ENCODE measurements at places on chromosomes 1 and 21.

- no peak for DNase-seq
Measured at GRCh38 chr1:98331243-98331642, 330.3 kb upstream of the SNX7 start.

GRCh38 chr1:192654591-192655251 is 18.8 kb downstream of the RGS13 start:
- no peak for DNase-seq

DNA sequence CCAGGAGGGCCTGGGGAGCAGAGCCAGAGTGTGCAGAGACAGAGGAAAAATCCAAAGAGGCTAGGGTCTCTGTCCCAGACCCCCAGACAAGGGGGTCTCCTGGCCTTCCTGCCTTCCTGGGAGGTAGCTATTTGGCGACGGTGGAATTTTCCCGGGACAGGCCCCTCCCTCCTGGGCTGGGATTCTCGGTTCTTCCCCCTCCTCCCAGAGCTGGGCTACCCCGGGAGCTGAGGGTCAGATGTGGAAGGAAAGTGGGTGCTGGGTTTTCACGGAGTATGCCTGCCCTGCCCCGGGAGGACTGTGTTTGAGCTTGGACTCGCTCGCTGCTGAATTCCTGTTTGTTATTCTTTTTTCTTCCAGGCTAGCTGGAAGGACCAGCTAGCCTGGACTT is 759 bp downstream of the AMPD2 start:
- peak; percentile 53 for DNase-seq

GRCh38 chr1:12745126-12745991 is 641 bp upstream of the CFAP107 start:
- DNase-seq, result no peak

GRCh38 chr1:82366689-82367088 is 566.0 kb downstream of the ADGRL2 start:
- no peak for DNase-seq

- no peak for DNase-seq
Measured at GRCh38 chr1:17028662-17029188, 17.0 kb upstream of the ATP13A2 start.

Data from HEK293T (cell line).